Fibroblast of skin of scalp (primary cell): ENCODE measurements at places on chromosomes 12 and 14.

DNA sequence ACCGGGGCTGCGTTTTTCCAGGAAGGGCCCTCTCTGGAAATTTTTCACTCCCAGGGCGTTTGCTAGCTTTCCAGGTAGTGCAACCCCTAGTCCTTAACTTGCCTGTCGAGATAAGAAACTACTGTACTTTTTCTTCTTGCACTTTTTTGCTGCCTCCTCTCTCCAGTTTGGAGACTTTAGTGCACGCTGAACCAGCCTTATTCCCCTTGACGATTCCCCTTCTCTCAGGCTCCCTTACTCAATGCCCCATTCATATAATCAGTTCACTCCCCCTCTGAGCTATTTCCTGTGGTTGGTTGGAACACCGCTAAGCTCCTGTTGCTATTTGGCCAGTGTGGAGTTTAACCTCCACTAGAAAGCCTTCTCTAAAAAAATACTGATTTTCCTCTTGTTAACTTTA, 682 bp downstream of the CREBL2 start:
- DNase-seq, result peak; percentile 44

GRCh38 chr12:34300376-34301250, 278.3 kb downstream of the ALG10 start:
- DNase-seq, result no peak

GRCh38 chr14:100320157-100320856, 2.8 kb upstream of the SLC25A47 start:
- no peak for DNase-seq

DNA sequence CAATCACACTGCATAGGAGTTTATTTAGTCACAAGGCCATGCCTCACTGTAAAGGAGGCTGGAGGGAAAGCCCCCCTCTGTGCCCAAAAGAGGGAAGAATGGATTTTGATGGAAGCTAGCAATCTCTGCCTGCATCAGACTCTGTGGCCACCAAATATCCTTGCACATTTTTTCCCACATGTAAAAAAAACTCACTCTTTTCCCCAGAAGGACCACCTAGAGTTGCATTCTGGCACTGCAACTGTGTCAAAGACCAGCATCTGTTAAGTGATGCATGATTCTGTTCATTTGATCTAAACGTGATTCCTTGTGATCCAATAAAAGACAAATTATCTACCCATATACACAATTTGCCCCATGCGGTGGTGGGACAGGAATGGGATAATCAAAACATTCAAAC, 8.0 kb downstream of the RHOJ start:
- DNase-seq, result no peak

- peak; percentile 49 for DNase-seq
Observed at GRCh38 chr14:67704484-67705089, 2.9 kb downstream of the RDH12 start.

DNA sequence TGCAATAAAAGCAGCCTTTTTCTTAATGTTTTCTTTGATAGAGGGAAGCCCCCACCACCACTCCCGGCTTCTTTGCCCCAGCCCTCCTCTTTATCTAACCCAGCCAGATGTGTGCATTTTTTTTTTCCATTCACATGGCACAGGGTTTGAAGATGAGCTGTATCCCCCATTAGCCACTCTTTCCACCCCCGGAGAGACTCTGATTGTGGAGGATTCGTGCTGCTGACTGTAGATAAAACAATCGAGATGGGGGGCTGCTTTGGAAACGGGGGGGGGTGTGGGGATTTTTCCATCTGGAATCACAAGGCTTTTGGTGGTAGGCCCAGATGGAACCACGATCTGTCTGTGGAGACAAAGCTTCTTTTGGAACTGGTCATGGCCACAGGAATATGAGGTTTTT, 46.2 kb upstream of the VASH1 start:
- no peak for DNase-seq

DNA sequence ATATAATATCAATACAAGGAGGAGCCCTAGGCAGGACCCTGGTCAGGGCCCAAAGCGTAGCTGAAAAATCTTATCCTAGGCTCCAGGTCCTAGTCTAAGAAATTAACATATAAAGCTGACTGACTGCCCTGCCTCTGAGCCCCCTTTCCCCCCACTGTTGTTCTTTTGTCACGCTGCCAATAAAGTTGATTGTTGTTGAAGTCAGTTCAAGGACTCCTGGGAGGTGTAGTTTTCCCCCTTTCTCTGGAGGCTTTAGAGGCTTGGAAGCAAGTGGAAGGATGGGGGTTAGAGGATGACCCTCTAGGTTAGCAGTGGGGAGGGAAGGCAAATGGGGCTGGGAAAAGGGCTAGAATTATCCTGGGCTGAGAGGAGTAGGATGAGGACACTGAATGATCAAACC, 3.2 kb downstream of the PPP1R1A start:
- DNase-seq, result no peak

DNA sequence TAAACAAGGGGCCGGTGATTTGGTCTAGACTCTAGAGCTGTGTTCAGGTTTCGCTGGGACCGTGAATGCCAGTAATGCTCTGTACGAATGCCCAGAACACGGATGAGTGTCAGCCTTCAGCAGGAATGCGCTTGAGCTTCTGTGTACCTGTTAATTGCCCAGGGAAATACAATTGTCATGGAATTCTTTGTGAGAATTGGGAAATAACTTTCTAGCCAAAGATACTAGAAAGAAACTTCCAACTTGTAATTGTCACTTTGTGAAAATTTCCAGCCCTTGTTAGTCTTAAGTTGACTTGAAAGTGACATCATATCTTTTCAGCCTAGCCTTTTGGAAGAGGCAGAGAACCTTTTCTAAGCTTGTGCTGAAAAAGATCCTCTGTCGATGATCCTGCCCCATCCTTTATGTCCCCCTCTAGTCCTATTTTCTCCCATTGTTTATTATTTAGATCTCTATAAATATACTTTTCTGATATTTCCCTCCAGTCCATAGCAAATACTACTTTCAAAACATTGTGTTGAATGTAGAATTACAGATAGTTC, 2.7 kb downstream of the CHST11 start:
- DNase-seq, result no peak

- no peak for DNase-seq
Observed at GRCh38 chr14:72169521-72169920, 237.3 kb downstream of the RGS6 start.

- DNase-seq, result peak; percentile 26
Observed at GRCh38 chr12:46660276-46660675, 165.5 kb downstream of the SLC38A4 start.

DNA sequence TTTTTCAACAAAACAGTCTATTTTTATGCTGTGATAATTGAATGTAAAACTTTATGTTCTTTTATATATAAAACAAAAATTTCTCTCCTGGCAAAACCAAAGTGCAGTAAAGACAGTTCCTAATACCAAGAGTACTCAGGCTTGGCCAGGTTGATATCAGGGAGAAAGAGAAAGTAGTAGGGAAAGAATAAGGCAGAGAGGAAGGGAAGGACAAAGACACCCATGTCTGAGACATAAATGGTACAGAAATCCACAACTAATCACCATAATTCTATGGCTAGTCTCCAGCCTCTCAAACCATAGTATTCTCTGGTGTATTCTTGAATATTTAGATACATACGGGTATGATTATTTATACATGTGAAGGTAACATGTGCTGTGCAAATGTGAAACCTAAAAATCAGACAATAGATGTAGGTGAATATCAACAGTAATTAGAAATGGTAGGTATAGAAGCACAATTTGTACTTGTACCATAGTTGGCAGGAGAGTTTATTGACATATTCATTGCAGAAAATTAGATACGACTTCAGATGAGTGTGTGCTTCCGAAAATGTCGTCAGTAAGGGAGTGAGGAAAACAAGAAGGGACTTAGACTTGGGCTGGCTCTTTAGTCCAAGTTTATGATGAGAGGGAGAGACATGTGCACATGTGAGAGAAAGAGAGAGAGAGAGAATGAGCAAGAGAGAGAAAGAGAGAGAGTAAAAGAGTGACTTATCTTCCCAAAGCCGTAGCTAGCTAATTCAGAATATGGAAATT, 230.8 kb upstream of the NPAS3 start:
- no peak for DNase-seq

DNA sequence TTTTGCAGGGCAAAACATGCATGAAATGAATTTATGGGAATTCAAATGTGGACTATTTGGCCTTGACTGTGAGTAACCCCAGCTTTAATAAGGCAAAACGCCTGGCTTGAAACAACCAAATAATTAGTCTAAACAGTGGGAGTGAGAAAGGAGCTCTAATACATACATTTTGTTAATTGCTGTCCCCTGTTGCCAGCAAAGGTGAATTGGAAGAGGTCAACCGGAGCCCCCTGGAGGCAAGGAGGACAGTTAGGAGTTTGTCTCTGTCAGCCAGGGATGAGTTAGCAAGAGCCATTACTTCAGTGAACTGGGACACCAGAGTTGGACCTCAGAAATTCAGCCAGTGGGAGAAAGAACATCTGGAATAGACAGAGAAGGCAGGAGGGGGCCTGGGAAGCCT, 17.4 kb downstream of the KRT76 start:
- DNase-seq, result no peak

DNA sequence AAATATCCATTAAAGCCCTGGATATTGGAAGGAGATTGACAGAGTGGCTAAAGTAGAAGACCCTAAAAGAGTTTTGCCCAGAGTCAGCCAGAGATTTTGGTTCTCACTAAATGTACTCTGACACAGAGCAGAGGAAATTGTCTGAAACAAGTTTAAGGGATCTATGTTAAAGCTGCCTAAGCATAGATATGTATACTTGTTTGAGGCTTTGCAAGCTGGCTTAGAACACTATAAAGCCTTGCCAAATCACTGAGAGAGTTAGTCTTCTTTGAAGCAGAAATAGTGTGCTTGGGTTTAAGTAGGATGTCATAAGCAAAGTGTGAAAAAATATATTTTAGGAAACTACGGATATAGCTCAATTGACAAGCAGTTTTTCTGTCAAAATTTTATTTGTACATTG, 653.5 kb downstream of the FSCB start:
- no peak for DNase-seq

GRCh38 chr12:107929436-107929835, 154.9 kb downstream of the ASCL4 start:
- DNase-seq, result peak; percentile 18

GRCh38 chr12:18262514-18262913, 1.2 kb downstream of the PIK3C2G start:
- no peak for DNase-seq

DNA sequence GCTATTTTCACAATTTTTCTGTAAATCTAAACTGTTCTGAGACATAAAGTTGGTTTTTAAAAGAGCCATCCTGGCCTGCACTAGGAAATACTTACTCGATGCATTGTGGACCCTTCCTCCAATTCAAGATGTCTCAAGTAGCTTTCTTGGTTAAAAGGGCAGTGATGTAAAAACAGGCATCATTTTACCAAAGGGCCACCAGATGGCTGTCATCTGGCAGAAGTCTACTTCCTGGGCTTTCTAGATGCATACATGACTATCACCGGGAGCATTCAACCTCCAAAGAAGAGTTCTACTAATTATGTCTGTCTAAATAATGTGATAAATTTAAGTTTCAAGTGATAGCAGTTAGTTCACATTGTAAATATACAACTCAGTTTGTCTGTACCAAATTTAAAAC, 96.8 kb upstream of the FRMD6 start:
- peak; percentile 82 for DNase-seq

GRCh38 chr12:57889500-57889989, 43.0 kb upstream of the CTDSP2 start:
- DNase-seq, result peak; percentile 88

- no peak for DNase-seq
Observed at GRCh38 chr12:112820796-112821195, 29.2 kb downstream of the RPH3A start.

DNA sequence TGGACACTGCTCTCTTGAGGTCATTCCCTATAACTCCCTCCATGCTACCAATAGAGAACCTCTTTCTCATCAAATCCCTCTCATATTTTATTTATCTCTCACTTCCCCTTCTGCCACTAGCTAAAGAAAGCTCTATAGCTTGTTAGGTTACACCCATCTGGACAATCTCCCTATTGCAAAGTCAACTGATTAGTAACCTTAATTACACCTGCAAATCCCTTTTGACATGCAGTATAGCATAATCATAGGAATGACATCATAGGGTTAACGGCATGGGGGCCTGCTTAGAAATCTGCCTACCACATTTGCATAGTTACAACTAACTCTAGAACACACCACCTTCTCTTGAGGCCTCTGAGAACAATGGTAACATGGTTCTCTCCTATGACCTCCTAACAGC, 181.2 kb downstream of the EMP1 start:
- no peak for DNase-seq

- peak; percentile 1 for DNase-seq
Observed at GRCh38 chr12:96751626-96752025, 155.4 kb upstream of the NEDD1 start.

DNA sequence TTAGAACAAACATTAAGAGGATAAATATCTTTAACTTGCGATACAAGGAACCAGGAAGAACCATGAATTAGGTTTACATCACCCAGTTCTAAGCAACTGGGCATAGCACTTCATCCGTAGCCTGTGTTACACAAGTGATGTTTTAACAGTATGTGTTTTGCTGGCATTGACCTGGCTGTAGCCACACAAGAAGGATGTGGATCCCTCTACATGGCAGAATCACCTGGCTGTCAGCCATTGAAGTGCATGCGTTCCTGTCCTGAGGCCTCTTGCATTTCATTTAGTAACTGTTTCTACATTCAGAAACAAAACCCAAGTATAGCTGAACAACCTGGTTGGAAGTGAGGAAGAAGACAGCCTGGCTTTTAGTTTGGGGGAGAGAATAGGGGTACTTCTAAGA, 72.2 kb downstream of the TGFB3 start:
- DNase-seq, result no peak

GRCh38 chr12:84599539-84599938, 313.1 kb downstream of the SLC6A15 start:
- DNase-seq, result peak; percentile 79

- no peak for DNase-seq
Observed at GRCh38 chr12:45296046-45296586, 80.2 kb downstream of the ANO6 start.

DNA sequence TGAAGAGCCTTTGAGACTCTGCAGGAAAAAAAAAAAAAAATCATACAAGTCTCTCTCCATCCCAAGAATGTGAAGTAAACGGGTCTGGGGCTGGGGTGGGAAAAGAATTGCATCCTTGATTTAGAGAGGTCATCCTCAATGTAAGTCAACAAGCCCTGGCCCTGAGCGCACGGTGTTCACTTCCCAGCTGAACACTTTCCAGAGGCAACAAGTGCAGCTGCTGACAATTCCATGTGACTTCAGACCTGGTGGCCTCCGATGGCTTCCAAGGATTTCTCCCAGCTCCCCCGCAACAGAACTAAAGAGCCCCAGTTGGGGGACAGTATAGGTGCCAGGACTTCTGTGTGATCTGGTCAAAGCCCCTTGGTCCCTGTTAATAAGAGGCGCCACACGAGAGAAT, 2.4 kb downstream of the RILPL1 start:
- DNase-seq, result no peak
